ENCODE measurements at places on chromosomes 4 and X. TPM values are rescaled to one million over a fixed set of nuclear protein-coding genes. Genes with fewer than 3 reads are reported as not detected.

Gene DIPK2B
- 13.7 TPM for total RNA-seq

DNA sequence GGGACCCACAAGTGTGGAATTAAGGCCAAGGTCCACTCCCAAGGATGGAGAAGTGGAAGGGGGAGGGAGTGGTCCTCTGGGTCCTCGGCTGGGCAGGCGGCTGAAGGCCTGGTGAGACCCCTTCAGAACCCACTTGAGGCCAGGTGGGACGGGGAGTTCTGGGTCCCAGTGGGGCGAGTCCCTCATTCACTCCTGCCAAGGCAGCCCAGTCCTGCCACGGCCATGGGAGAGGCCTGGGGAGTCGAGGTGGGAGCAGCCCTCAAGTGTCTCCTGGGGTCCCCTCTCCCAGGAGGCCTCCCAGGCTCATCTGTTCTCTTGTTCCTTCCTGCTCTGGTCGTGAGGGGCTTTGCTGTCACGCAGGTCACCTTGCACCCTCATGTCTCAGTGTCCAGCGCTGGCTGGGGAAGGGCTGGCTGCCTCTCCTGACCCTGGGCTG is 6.1 kb upstream of the SH3BP2 start:
- H3K4me1 ChIP-seq, result peaks cover 4% of the 10 kb centered on the region
- no peak overlapping the region for H3K27ac ChIP-seq
- H3K4me3 ChIP-seq, result no peak overlapping the region
- H3K27me3 ChIP-seq, result no peaks in the 10 kb centered on the region
- H3K36me3 ChIP-seq, result no peaks in the 10 kb centered on the region
- DNase-seq, result peak; percentile 13

- H3K27ac ChIP-seq, result no peak overlapping the region
- DNase-seq, result no peak
Measured at GRCh38 chrX:13287816-13288215, 32.0 kb downstream of the ATXN3L start.

DNA sequence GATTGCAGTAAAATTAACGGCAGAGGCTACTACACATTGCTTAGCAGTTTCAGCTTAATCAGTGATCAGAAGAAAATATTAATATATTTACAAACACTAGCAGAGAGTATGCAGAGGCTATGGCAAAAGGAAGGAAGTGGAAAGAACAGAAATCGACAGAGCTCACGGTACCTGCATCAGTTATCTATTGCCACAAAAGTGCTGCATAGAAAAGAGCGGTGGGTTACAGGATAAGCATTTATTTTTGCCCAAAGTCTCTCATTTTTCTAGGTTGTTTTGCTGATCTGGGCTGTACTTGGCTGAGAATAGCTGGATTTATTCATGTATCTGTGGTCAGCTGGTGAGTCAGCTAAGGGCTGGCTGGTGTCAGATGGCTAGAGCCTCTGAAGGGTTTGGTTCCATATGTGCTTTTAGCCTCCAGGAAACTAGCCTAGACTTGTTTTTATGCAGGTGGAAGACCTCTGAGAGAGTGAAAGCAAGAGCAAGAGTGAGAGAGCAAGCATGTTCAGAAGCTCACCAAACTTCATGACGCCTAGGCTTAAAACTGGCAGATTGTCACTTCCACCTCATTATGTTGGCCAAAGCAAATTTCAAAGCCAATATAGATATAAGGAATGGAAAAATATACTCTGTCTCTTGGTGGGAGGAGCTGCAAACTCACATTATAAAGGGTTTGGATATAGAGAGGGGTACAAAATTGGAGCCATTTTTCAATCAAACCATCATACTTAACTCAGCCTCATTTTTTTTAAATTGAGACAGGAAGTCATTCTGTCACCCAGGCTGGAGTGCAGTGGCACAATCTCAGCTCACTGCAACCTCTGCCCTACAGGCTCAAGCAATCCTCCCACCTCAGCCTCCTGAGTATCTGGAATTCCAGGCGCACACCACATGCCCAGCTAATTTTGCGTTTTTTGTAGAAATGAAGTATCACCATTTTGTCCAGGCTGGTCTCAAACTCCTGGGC is 153.2 kb upstream of the RPL34 start:
- no peak for DNase-seq
- H3K27ac ChIP-seq, result no peak overlapping the region
- no peaks in the 10 kb centered on the region for H3K27me3 ChIP-seq
- H3K4me1 ChIP-seq, result no peaks in the 10 kb centered on the region

Gene S100P
- 1.3 TPM for total RNA-seq

DNA sequence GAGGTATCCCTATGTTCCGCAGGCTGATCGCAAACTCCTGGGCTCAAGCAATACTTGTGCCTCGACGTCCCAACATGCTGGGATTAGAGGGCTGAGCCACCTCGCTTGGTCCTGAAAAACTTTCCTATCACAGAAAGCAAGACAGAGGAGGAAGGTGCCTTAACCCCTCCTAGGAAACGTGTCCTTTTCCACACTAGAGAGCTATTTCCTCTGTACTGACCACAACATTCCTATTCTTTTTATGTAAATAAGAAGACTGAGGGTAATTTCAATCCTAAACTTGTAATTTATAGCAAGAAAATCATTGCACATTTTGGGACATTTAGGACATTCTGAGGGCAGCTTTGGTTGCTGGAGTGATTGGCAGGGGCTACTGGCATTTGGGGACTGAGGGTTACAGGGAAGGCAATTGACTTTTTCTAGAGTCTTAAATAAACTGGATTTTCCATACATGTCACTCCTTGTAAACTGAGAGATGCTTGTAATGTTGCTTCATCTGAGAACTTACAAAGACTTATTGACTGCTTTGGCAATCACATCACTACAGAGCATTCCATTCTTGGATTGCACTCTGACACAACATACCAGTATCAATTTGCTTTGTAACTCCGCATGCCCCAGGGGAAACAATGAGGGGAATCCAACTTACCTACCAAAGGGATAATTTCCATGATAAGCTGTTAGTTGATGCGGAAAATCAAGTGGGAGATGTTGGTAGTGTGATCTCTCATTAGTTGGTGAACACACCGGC is 15.6 kb downstream of the XAGE3 start:
- DNase-seq, result no peak
- H3K4me1 ChIP-seq, result no peaks in the 10 kb centered on the region
- H3K27ac ChIP-seq, result no peak overlapping the region
- no peak overlapping the region for H3K4me3 ChIP-seq
- no peaks in the 10 kb centered on the region for H3K36me3 ChIP-seq

GRCh38 chr4:99024481-99025275 is 29.2 kb downstream of the METAP1 start:
- DNase-seq, result no peak
- H3K4me1 ChIP-seq, result peaks cover 7% of the 10 kb centered on the region
- H3K36me3 ChIP-seq, result no peaks in the 10 kb centered on the region
- H3K27ac ChIP-seq, result peak overlapping the region; percentile 5
- no peak overlapping the region for H3K4me3 ChIP-seq

DNA sequence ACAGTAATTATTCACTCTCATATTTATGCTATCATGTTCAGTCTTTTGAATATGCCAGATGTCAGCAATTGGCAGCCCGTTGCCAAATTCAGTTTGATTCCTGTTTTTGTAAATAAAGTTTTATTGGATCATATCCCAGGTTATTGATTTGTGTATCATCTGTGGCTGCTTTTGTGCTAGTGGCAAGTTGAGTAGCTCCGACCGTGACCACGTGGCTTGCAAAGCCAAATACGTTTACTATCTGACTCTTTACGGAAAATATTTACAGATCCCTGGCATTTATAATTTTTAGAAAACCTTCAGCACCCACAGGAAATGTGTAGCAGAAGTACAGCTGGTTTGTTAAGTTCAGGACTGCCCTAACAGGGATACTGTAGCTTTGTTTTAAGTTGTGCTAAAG is 67.4 kb downstream of the VCX2 start:
- H3K27me3 ChIP-seq, result no peaks in the 10 kb centered on the region
- no peak overlapping the region for H3K4me3 ChIP-seq
- no peak for DNase-seq
- no peaks in the 10 kb centered on the region for H3K36me3 ChIP-seq
- H3K4me1 ChIP-seq, result no peaks in the 10 kb centered on the region
- no peak overlapping the region for H3K27ac ChIP-seq

All from heart right ventricle (tissue), 16 donors.